ENCODE measurements at places on chromosomes 13 and 19.

DNA sequence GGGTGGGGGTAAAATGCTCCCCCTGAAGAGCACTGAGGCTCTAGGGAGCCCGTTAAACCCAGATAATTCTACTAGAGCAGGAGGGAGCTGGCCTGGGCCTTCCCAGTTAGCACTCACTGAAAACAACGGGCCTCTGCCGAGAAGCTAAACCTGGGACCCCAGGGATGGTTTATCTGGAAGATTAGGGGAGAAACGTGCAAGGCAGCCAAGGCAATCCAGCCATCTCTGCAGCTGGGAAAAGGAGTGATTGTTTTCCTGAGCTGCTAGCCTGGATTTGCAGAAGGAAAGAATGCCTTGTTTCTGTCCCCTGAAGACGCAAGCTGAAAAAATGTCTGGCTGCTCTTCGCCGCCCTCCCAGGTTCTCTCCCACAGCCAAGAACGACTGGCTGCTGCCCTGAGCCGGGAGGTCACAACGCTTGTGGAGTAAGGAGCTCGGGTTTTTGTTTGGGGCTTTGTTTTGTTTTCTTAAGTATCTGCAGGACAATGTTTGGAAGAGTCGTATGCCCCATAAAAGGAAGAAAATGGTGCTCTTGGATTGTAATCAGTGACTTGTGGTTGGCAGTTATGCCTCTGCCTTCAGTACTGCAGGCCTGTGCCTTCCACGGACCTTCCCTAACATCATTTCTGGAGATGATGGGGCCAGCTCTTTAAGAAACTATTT is 31.5 kb downstream of the COL4A2 start:
- DNase-seq = peak; percentile 28

DNA sequence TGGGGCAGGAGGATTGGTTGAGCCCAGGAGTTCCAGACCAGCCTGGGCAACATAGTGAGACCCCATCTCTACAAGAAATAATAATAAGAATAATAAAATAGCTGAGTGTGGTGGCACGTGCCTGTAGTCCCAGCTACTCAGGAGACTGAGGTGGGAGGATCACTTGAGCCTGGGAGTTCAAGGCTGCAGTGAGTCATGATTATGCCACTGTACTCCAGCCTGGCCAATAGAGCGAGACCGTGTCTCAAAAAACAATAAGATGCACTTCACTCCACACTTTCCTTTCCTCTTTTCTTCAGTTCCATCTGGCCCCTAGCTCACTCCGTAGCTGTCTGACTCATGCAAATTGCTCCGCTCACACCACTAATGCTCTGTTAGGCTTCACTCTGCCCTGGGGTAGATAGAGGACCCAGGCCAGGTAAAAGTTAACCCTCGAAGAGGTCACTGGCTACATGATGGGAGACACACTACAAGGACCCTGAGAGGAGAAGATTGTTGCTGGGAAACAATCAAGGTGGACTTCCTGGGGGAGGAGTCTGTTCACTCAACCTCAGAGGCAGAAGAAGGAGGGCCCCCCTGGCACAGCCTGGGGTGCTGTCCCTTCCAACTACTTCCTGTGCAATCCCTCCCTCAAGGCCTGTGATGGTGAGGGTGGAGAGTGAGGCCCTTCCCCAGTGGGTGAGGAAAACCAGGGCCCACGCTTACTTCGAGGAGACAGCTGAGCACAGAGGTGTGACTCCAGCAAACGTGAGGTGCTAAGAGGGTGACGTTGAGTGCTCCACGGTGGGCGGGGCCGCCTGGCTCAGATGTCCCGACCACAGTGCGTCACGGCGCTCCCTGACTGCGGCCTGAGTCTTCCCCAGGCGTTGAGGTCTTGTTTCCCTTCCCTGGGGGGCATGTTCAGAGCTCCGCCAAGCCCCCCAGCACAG is 8.8 kb upstream of the TNFSF9 start:
- no peak for DNase-seq

- DNase-seq = no peak
Observed at GRCh38 chr13:79684371-79684770, 203.4 kb downstream of the NDFIP2 start.

GRCh38 chr19:1261798-1262622 is 7.1 kb upstream of the CIRBP start:
- DNase-seq = peak; percentile 95

- DNase-seq = no peak
Observed at GRCh38 chr13:31814536-31814935, 75.2 kb downstream of the RXFP2 start.

DNA sequence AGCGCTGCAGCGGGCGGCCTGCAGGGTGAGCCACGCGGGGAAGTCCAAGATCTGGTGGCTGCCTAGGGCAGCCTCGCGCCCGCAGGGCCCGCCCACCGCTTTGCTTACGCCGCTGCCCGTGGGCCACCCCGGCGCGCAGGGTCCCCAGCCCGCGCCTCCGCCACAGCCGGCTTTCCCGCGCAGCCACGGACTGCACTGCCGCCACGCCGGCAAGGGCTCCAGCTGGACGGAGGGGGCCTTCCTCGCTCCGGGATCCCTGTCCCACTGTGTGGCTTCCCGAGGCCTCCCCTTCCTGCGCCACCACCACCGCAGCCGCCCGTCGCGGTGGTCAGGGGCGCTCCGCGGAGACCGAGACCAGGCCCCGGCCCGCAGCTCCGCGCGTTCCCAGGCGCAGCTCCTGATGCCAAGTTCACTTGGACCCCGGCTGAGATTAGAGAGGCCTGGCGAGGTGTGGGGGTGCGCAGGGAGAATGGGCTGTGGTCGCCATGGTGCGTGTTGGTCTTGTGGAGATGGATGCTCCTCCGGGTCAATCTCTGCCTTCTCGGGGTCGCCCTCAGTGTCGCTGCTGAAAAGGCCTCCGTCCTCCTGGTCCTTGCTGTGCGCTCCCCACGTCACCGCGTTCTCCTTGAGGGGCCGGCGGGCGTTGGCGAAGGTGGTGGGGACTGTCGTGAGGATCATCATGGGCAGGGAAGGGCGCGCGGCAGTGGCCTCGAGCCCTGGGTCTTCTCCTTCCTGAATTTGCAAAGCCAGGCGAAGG is 17.9 kb upstream of the RNF17 start:
- no peak for DNase-seq

DNA sequence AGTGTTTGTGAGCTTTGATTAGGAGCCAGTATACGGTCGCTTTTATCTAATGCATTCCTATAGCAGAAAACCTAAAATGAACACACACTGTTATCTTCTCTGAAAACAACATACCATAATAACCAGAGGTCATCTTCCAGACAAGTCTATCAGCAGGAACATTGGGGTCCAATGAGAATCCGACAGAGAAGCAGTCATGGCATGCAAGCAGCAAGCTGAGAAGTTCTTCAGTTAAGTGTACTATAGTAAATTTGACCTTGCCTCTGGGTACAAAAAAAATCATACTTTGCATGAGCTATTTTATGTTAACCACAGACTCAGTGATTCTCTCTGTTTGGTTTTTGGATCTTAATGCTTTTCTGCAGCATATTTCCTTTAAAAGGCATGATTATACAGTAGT is 1505.1 kb downstream of the PCDH9 start:
- no peak for DNase-seq

- DNase-seq = no peak
Observed at GRCh38 chr13:104204177-104204576, 1138.0 kb upstream of the SLC10A2 start.

- DNase-seq = no peak
Observed at GRCh38 chr13:71629167-71629566, 237.8 kb downstream of the DACH1 start.

- DNase-seq = no peak
Observed at GRCh38 chr13:65912516-65912915, 1317.6 kb downstream of the PCDH9 start.

DNA sequence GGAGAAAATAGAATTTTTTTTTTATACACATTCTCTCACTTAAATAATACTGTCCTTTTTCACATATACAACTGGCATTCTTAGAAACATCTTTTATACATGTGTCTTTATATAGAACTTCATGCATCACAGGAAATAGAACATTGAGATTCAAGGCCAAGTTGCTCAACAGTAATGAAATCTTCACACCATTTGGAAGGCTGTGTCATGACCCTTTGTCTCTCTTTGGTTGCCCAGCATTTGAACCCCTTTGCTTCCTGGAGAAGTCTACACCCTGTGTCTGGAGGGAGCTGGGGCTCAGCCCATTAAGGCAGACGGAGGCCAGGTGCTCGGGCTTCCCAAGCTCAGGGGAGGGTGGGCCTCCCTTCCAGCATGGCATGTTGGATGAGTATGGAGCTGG is 41.1 kb downstream of the B3GLCT start:
- no peak for DNase-seq

GRCh38 chr13:108962654-108963053 is 333.2 kb downstream of the MYO16 start:
- DNase-seq = no peak

GRCh38 chr13:78701383-78701782 is 42.4 kb upstream of the OBI1 start:
- DNase-seq = no peak

DNA sequence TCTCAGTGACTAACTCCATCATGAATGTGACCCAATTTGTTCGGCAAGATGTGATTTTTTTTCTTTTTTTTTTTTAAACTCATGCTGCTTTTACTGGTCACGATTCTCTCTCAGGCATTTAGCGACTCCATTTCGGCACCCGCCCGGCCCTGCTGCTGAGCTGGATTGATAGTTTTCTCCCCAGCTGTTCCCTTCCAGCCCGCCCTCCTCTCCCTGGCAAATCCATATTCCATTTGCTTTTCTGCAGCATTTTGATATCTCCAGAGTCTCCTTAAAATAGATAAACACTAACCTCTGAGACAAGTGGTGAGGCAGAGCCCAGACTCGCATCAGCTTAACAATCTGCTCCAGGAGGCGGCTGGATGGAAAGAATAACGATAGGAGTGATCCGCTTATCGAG is 55.5 kb upstream of the KATNAL1 start:
- no peak for DNase-seq

DNA sequence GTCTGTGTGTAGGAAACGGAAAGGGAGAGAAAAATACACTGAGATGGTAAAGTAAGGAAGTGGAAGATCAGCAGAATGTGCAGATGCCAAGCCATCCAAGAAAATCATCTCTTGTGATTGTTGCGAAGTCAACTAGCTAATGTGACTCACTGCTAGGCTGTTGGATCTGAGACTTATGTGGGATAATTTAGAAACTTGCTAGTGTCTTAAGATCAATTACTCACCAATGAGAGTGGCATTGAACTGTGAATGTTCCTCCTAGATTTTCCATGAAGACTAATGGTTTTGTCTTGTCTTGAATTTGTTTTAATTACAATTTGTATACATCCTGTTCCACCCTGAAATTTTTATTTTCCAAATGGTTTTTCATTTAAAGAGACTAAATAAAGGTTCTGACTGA is 771.6 kb downstream of the EFNB2 start:
- DNase-seq = no peak

DNA sequence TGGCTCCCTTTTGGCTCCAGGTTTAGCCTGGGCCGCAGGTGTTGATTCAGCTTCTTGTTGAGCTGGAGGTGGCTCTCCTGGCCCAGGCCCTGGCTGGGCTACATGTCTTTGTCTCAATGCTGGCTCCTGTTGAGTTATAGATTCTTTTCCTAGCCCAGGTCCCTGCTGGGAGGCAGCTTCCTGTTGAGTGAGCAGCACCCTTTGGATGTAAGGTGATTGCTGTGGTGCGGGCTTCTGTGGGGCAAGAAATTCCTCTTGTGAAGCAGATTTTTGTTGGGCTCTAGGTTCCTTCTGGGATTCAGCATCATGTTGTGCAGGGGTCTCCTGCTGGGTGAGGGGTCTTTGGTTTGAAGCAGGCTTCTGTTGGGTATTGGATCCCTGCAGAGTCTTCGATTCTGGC is 545 bp downstream of the LIPE start:
- peak; percentile 25 for DNase-seq

- DNase-seq = no peak
Observed at GRCh38 chr13:65336087-65336749, 1893.9 kb downstream of the PCDH9 start.

- no peak for DNase-seq
Observed at GRCh38 chr19:9058905-9059667, 27.8 kb upstream of the OR1M1 start.

DNA sequence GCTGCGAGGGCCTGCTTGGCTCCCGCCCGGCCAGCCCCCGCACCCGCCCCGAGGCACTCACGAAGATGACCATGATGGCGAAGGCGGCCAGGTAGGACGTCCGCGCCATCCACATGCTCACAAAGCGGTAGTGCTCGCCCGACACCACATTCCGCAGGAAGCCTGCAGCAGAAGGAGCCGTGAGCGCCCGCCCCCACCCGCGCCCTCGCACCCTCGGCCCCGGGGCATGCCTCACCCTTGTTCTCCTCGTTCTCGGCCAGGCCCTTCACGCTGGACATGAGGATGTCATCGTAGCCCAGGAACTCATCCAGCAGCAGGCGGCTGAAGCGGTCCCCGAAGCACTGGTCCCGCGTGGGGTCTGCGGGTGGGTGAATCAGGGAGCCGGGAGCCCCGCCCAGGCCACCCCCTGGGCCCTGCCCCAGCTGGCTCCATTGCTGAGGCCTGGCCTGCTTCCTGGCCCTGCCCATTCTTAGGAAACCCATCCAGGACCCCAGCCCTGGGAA is 9.0 kb downstream of the TMEM259 start:
- DNase-seq = no peak

DNA sequence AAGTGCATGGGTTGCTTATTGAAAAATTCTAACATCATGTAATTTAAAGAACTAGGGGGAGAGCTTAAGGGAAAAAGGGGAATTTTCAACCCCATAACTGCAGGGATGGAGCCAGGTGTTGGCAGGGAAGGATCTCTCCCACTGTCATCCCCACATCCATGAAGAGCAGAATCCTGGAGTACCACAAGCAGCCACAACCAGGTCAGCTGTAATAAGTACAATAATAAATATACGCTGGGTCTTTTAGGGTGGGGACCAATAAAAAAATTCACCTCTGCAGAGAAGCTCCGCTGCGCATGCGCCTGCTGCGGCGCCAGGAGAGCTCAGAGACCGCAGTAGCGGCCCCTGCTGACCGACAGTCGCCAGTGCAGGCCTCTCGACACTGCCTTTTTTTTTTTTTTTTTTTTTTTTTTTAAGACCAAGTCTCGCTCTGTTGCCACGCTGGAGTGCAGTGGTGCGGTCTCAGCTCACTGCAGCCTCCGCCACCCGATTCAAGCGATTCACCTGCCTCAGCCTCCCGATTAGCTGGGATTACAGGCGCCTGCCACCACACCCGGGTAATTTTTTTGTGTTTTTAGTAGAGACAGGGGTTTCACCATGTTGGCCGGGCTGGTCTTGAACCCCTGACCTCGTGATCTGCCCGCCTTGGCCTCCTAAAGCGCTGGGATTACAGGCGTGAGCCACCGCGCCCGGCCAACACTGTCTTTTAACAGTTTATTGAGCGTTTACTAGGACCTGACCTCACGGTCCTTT is 2.5 kb upstream of the EEF2 start:
- peak; percentile 94 for DNase-seq

DNA sequence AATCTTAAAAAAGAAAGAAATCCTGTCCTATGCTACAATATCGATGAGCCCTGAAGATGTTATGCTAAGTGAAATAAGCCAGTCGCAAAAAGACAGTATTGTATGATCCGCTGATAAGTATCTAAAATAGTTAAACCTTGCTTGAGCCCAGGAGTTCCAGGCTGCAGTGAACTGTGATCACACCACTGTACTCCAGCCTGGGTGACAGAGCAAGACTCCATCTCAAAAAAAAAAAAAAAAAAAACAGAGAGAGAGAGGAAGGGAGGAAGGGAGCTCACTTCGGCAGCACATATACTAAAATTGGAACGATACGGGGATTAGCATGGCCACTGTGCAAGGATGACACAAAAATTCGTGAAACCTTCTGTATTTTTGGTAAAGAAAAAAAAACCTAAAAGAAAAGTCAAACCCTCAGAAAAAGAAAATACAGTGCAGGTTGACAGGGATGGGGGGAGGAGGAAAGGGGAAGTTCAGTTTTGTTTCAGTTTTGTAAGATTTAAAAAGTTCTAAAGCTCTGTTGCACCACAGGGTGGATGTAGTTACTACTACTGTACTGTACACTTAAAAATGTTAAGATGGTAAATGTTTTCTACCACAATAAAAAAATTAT is 8.4 kb downstream of the CLASRP start:
- no peak for DNase-seq

Measured in upper lobe of right lung (tissue), 1 donor.